ENCODE measurements at places on chromosomes 2 and 18.

- DNase-seq, result no peak
Observed at GRCh38 chr2:38602136-38602731, 494 bp downstream of the HNRNPLL start.

GRCh38 chr18:21774722-21775121 lies 34.1 kb downstream of the MIB1 start:
- no peak for DNase-seq

GRCh38 chr18:21739604-21740537 lies 721 bp upstream of the MIB1 start:
- DNase-seq, result no peak

DNA sequence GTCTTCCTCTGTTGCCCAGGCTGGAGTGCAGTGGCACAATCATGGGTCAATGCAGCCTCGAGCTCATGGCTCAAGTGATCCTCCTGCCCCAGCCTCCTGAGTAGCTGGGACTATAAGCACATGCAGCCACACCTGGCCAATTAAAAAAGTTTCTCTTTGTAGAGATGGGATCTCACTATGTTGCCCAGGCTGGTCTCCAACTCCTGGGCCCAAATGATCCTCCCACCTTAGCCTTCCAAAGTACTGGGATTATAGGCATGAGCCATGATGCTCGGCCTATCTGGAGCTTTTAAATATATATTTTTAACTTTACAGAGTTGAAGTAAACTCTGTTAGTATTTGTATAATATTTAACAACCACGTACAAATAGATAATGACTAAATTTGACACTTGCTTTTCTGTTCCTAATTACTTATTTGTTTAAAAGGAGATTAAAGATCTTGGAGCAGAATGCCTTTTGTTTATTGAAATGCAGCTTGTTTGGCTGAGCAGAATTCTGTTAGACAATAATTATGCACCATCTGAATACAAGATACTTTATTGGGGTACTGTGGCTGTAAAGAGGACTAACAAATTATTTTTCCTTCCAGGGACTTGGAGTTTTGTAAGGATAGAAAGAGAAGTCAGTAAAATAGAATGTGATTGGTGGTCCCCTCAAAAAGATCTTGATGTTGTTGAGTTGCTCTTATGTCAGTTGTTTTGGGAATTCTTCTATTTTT lies 175.0 kb downstream of the FMNL2 start:
- DNase-seq, result no peak

DNA sequence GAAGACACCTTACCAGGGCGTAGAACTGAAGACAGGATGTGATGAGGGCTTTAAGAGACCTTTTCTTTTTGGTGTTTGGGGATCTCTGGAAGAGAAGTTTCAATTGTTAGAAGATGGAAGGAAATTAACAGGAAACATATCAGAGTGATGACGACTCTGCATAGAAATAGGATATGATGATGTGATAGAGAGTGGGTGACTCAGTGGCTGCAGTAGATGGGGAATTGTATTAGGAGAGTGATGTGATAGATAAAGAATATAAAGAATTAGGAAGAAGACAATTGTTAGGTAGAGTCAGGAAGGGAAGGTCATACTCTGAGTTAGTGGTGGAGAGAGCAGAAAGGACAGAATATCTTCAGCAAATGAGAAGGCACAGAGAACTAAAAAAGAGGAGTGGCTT lies 593.9 kb downstream of the NYAP2 start:
- peak; percentile 42 for DNase-seq

DNA sequence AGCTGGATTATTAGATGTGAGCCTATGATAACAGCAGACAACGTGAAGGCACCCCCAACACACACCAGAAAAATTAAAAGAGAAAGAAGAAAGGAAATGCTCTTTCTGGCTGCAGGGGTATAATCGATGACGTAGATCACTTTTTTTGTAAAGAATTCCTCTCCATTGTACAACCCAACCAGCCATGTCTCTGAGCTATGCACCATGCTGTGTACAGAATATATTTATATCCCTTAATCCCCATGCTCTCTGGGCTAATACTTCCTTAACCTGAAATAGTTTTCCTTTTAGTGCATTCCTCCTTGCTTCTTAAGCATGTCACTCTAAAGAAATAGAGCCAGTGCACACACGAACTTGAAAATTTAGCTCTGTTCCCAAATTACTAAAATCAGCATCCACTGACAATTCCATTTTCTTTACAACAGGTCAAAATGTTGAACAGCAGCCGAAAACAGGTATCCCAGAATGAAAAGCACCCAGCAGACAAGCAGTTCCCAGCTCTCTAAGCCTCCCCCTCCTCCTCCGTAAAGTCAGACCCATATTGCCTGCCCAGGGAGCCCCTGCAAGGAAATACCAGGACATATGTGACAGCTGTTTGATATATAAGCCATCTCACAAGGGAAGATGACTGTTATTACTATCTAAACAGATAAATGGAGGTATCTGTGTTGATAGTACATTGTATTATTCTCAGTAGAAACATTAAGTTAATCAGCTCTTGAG lies 247.4 kb upstream of the RAB6C start:
- DNase-seq, result no peak

- DNase-seq, result no peak
Observed at GRCh38 chr2:119792907-119793312, 33.2 kb downstream of the PTPN4 start.
